ENCODE measurements at places on chromosomes 7 and 10.

- DNase-seq = no peak
Observed at GRCh38 chr10:92298487-92298886, 7.5 kb downstream of the MARCHF5 start.

DNA sequence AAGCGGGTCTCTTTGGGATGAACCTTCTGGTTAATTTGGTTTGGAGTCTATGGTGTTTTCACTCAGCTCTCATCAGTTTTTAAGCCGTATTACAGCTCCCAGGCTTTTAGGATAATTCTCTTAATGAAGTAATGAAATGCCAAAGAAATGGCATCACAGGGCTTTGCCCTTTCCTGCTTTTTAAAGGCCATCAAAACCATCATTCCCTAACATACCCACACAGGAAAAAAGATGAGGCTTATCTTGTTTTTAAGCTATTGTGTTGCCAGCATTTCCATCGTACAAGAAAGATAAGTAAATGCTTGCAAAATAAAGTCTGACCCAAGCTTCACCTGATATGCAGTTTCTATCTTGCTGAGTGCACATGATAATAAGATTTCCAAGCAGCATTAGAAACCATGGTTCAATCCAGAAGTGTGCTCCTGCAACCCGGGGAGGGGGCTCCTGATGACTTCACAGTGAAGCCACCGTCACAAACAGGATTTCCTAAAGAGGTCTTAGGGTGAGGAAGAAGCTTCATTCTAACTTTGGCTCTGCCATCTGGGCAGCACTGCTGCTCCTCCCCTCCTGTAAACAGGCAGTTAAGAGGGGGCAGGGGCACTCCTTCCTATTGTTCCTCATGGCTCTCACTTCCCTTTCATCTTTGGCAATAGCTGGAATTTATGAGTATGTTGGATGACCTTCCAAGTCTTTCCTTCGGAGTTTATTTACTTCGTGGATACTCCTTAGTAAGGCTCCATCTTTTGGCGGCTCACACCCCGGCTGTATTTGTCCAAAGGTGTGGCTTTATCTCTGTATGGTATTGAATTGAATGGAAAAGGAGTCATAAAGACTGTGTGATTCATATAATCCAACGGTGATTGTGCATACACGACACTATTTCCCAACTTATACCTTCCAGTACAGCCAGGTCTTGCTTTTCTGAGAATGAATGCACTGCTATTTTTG, 55.2 kb upstream of the FAM133B start:
- no peak for DNase-seq

- no peak for DNase-seq
Observed at GRCh38 chr10:97312897-97313296, 6.2 kb upstream of the FRAT1 start.

DNA sequence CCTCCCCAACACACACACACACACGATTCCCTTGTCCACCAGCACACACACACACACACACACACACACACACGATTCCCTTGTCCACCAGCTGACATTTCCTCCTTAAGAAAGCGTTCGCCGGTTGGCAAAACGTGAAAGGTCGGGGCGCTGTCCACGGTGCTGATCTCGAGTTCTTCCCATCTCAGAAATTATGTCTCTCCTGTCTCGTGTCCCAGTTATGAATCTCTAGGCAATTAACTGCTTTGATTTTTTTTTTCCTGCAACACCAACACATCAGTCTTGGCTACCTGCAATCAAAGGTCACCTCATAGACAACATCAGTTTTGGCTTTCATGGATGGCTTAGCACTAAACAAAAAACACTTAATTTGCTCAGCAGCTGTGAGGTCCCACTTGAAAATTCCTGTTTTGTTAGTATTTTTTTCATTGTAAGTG, 1.9 kb downstream of the INA start:
- peak; percentile 19 for DNase-seq

DNA sequence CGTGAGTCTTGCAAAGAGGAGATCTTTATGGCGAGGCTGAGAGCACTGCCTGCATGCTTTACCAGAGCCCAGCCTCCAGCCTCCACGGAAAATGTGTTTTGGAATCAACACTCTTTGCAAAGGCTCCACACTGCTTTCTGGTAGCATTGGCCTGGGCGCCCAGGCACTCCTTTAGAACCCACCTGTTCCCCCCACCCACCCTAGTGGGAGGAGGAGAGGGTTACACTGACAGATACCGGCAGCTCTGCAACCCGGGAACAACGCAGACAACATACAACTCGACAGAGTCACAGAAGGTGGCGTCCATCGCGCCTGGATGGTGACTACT, 5.5 kb upstream of the MNX1 start:
- no peak for DNase-seq

DNA sequence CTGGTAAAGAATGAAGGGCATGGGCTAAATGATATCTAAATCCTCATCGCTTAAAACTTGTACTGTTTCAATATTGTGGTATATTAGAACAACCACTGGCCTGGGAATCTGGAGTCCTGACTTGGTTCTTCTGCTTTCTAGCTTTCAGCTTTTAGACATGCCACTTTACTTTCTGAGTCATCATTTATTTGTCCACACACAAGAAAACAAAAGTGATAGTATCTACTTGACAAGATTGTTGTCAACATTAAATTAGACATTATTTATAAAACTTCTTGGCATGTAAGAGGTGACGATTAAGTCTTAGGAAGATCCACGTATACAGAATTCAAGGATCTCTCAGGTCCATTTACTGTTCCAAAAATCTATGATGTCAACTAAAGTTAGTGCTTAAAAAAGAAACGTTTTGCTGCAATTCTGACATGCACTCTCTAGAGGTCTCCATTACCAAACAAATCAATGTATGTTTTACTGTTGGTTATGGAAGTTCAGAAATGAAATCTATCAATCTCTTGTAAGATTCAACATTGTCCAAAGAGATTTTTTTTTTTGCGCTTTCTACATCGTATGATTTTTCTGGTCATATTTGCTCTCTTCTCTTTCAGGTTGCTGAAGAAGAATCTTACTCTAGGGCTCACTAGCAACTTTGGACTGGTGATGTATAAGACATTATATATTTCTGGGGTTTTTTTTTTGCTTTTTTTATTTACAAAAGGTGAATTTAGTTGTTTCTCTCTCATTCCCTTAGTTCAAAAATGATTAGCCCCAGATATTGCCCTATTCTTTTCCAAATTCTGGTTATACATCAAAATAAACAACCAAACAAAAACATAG, 53.6 kb upstream of the DYNC1I1 start:
- no peak for DNase-seq
